NCI-H2171 treated with DMSO at 0.1 percent for 48 hours (cell line): ENCODE measurements at places on chromosomes 12 and 14.
A peak's percentile ranks its signal among the peaks of the same experiment; 100 is the strongest.

- no peak for DNase-seq
These were observed 209.5 kb downstream of the ASCL1 start for GRCh38 chr12:103166949-103167348.

DNA sequence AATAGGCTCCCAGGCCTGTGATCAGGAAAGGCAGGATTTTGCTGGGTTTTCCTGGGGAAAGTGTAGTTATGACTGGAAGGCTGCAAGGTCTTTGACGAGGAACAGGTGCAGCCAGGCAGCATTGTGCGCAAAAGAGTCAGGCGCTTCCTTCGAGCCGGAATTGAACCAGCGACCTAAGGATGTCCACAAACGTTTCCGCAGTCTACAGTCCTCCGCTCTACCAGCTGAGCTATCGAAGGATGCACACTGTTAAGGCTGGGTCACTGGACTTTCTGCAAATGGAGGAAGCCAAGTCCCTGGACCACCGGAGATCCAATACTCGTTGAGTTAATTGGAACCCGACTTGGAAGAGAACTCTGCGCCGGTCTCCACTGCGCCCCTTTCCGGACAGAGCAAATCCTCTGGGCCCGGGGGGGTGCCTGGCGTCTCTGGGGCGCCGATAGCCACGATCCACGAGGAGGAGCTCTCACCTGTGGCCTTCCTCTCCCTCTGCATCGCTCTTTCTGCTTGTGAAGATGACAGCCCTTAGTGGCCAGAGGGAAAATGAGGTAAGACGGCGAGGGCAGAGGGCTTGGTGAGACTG is 18.4 kb upstream of the OR6S1 start:
- DNase-seq, result no peak

DNA sequence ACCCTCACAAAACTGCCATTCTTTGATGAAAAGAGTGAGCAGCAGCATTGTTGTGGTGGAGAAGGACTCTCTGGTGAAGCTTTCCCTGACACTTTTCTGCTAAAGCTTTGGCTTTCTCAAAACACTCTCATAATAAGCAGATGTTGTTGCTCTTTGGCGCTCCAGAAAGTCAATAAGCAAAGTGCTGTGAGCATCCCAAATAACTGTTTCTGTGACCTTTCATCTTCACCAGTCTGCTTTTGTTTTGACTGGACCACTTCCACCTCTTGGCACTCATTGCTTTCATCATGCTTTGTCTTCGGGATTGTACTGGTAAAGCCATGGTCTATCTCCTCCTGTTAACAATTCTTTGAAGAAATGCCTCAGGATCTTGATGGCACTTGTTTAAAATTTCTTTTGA is 424.7 kb upstream of the TMPO start:
- no peak for DNase-seq

DNA sequence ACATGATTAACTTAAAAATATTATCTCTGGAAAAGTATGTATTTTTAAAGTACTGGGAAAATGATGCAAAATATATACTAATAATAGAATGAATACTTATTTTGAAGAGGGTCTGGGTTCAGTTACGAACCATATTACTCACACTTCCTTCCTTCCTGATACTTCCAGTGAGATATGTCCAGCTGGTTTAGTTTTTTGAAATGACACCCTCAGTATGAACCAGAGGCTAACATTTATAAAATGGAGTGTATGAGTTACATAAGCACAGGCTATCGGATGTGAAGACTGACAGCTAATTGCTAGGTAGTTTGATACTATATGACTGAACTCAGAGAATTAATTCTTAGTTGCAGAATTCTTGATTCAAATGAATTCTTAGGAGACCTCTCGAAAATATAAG is 122.9 kb downstream of the OTOGL start:
- DNase-seq, result no peak

- peak; percentile 30 for DNase-seq
These were observed 34.1 kb downstream of the SCFD1 start for GRCh38 chr14:30656190-30656632.

DNA sequence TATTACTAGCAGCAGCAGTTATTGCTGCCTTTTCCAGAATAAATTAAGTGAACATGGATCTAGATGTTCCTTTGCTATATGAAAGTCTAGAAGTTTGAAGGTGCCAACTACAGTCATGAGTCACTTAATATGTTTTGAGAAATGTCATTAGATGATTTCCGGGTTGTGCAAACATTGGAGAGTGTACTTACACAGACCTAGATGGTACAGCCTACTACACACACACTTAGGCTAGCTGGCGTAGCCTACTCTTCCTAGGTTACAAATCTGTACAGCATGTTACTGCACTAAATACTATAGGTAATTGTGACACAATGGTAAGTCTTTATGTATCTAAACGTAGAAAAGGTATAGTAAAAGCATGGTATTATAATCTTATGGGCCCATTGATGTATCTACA is 368.1 kb downstream of the PDZRN4 start:
- no peak for DNase-seq

DNA sequence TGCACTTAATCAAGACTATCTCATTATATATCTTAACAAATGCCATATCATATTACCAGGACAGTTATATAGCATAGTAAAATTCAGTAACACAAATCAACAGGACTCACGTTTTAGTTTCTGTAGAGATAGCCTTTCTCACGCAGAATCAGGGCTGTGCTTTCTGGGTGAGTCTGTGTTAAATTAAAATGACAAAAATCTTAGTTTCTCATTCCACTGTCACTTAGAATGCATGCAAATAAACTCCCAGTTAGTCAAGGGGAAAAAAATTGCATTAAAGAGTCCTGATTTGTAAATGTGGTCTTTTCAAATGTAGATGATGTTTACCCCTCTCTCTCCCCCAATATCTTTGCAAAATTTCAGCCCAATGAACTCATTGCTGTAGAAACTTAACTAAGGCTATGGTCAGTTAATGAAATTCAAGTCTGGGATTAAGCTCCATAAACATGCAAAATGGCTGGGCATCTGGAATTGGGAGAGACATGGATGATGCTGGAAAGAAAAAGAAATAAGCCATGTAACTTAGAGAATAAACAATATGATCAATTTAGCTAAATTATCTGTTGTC is 77.8 kb upstream of the MGAT4C start:
- DNase-seq, result no peak

DNA sequence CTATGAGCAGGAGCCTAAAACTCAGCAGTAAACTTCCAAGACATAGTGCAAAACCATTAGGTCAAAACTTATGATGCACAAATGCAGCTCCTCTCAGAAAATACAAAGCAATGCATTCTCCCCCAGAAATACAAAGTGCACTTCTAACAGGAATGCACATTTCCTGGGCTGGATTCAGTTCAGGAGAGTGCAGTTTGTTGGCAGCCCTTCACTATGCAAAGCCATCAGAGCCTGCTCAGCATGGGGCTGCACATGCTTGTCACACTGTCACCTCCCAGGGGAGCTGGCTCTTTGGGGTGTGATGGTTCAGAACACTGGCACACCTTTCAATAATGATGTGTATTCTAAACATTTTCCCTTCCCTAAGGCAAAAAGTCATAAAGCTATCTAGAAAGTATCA is 110.4 kb downstream of the KCNK10 start:
- no peak for DNase-seq

DNA sequence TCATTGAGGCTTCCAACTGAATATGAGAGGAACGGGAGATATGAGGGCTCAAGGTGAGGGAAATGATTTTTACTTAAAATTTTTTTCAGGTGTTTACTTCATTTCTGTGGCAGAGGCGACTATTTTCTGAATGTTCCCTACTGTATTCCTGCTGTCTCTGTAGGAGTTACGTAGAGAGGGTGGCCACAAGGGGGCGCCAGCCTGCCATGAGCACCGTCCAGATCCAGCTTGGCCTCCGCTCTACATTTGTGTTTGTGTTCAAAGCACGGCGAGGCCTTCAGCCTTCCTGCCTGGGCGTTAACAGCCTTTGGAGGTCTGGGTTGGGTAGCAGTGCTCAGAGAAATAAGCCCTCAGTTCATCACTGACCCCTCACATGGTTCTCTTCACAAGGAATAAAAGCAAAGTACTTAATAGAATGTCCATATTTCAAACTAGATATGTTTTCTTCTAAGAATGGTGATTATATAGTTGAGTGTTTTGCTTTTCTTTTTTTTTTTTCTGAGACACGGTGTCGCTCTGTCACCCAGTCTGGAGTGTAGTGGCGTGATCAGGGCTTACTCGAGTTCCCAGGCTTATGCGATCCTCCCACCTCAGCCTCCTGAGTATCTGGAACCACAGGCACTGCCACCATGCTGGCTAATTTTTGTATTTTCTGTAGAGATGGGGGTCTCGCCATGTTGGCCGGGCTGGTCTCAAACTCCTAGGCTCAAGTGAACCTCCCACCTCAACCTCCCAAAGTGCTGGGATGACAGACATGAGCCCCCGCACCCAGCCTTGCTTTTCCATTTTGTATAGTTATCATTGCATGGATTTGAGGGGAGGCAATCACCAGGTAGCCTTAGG is 22.3 kb downstream of the CKB start:
- DNase-seq, result peak; percentile 84
